ENCODE measurements at places on chromosomes 7 and 10. TPM values are rescaled to one million over a fixed set of nuclear protein-coding genes. Genes with fewer than 3 reads are reported as not detected.

- H3K27ac ChIP-seq: no peak overlapping the region
- no peaks in the 10 kb centered on the region for H3K4me1 ChIP-seq
- no peak overlapping the region for H3K4me3 ChIP-seq
- H3K36me3 ChIP-seq: peaks cover 17% of the 10 kb centered on the region
Measured at GRCh38 chr7:157609932-157610640, 273.3 kb downstream of the DNAJB6 start.

Gene SPAG6
- total RNA-seq: 0.46 TPM

DNA sequence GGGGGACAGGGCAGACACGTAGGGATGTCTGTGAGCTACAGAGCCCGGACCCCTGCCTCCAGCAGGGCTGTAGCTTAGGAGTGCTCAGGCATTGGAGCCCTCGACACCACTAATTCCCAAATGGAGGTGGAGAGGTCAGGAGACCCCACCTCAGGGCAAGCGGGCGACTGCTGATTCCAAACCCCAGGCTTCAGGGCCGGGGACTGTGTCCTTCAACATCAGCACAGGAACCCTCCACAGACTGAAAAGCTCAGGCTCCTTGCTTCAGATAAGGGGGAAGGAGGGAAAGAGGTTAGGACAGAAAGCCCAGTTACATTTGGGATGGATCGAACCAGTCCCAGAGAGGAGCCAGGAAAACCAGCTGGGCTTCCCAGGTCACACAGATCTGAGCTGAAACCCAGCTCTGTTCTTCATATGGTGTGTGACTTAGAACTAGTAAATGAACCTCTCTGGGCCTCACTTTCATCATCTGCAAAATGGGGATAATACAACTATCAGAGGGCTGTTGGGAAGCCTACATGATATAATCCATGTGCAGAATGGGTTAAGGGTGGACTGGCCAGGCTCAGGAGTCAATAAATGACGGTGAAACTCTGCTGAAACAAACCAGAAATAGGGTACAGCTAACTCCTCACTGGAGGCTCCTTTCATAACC, 16.7 kb downstream of the POLL start:
- no peak overlapping the region for H3K4me3 ChIP-seq
- no peak for DNase-seq
- no peaks in the 10 kb centered on the region for H3K36me3 ChIP-seq

Gene NCF1
- 0.80 TPM for total RNA-seq

- peak overlapping the region; percentile 97 for H3K4me3 ChIP-seq
- H3K36me3 ChIP-seq: no peaks in the 10 kb centered on the region
- DNase-seq: no peak
- H3K27me3 ChIP-seq: peaks cover 27% of the 10 kb centered on the region
Measured at GRCh38 chr7:131108212-131108940, 219.3 kb upstream of the MKLN1 start.

DNA sequence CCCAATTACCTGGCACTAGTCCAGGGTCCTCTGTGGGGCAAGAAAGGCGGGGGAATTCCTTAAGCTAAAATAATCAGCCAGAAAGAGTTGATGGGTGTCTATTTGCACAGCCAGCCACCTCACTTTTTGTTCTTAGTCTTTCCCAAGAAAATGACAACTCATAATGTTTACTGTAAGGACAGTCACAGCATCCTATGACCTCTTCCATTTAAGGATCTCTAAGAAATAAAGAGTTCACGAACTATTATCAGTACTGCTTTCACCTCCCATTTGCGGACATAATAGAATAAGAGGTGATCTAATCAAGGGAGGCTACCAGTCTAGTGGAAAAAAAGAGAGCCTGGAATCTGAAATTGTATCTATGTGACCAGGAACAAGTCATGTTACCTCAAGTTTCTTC, 72.4 kb upstream of the LRRC17 start:
- H3K27ac ChIP-seq: no peak overlapping the region
- no peaks in the 10 kb centered on the region for H3K27me3 ChIP-seq
- no peak for DNase-seq
- peaks cover 3% of the 10 kb centered on the region for H3K4me1 ChIP-seq
- no peak overlapping the region for H3K4me3 ChIP-seq

Gene MOGAT3
- not detected for total RNA-seq

Gene GCC1
- 21.8 TPM for total RNA-seq

Gene KDM7A
- 14.8 TPM for total RNA-seq

DNA sequence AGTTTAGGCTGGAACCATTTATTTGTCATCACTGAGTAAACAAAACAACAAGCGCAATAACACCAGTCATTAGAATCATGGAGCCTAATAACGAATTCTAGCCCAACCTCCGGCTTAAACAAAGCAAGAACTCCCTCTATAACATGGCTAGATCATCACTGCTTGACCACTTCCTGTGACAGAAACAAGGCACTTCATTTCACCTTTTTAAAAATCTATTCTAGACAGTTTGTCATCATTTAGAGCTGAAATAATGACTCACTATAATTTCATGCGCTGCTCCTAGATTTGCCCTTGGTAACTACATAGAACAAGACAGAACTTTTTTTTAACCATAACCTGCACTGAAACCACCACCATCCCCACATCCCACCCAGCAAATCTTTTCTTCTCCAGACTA, 81.3 kb downstream of the OSBPL3 start:
- H3K4me3 ChIP-seq: no peak overlapping the region
- H3K4me1 ChIP-seq: peaks cover 5% of the 10 kb centered on the region
- no peaks in the 10 kb centered on the region for H3K27me3 ChIP-seq

- DNase-seq: peak; percentile 67
- peaks cover 29% of the 10 kb centered on the region for H3K4me1 ChIP-seq
- H3K36me3 ChIP-seq: no peaks in the 10 kb centered on the region
- H3K27me3 ChIP-seq: peaks cover 5% of the 10 kb centered on the region
- H3K4me3 ChIP-seq: peak within 1 kb of the TSS; percentile 95
Measured at GRCh38 chr10:101694674-101695403, at the start of gene FBXW4. TSS of gene FBXW4 (minus strand) at chr10:101695170. CDS start at chr10:101695105, 65 bp downstream.

DNA sequence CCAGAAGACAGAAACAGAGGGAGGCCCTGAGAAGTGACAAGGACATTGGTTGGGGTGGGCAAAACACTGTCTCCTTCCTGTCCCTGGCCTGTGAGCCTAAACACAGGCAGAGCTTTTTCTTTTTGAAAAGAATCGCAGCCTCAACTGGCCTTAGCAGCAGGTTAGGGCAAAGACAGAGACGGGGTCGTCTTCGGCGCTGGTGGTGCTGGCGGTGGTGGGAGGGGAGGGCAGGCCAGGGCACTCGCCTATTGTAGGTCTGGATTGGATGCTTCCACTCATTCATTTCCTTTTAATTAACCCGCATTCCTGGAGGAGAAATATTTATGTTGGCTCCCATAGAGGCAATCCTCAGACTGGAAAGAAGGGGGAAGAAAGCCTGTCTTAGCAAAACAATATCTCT, 22.6 kb downstream of the WNT8B start:
- no peak for DNase-seq
- H3K27me3 ChIP-seq: peaks cover 17% of the 10 kb centered on the region
- H3K27ac ChIP-seq: no peak overlapping the region
- peak overlapping the region; percentile 15 for H3K4me3 ChIP-seq
- peaks cover 22% of the 10 kb centered on the region for H3K36me3 ChIP-seq
- H3K4me1 ChIP-seq: peaks cover 33% of the 10 kb centered on the region

Gene STAG3
- total RNA-seq: 1.9 TPM

Gene ZDHHC4
- 44.0 TPM for total RNA-seq
